Heart right ventricle (tissue), 16 donors: ENCODE measurements at places on chromosomes 5 and 9. TPM values are rescaled to one million over a fixed set of nuclear protein-coding genes. Genes with fewer than 3 reads are reported as not detected.
A peak's percentile ranks its signal among the peaks of the same experiment; 100 is the strongest.

Gene BTNL3
- total RNA-seq, result 0.17 TPM

Gene CTNND2
- total RNA-seq, result 1.1 TPM

Gene CTSV
- total RNA-seq, result not detected

Gene LMAN2
- total RNA-seq, result 56.9 TPM

DNA sequence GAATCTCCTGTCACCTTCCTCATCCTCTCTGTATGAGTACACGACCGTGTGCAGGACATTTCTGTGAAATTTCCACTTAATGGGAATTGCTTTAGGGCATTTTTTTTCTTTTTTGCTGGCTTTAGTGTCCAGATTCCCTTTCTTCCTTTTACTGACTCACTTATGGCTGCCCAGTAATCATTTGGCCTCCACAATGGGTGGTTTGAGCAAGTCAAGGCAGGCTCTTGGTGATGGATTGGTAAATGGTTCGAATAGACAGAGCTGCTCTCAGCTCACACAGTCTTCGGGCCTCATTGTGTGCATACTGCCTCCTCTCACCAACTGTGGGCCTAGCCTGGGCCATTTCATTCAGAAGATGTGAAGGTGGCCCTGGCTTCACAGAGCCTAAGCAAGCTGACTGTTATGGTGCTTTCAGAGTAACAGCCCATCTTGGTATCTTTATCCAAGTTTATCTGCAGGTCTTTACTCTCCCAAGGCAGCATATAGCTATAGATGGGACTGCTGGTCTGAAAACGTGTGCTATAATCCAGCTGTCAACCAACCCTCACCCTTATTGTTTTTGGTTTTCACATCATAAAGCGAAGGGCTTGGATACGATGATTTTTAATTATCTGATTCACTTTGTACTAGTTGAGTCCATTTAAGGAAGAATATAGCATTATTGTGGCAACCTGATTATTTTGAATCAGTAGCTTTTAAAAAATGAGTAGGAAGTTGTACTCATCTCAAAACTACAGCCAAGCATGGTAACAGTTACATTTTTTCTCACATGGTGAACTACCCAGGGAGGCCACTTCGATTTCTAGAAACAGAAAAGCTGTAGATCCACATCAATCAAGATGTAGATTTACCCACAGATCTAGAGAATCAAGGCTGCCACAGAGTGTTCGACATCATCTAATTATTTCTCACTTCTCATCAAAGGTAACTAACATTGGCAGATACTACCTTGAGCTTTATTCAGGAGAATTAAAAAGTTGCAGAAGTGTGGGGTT is 50.4 kb upstream of the CKMT2 start:
- H3K36me3 ChIP-seq, result no peaks in the 10 kb centered on the region
- peaks cover 4% of the 10 kb centered on the region for H3K4me1 ChIP-seq
- no peak overlapping the region for H3K4me3 ChIP-seq
- DNase-seq, result no peak

GRCh38 chr9:136212345-136212950 is 7.5 kb upstream of the LHX3 start:
- no peak overlapping the region for H3K4me3 ChIP-seq
- no peaks in the 10 kb centered on the region for H3K36me3 ChIP-seq
- DNase-seq, result no peak
- H3K27ac ChIP-seq, result no peak overlapping the region
- no peaks in the 10 kb centered on the region for H3K27me3 ChIP-seq

- peaks cover 51% of the 10 kb centered on the region for H3K4me1 ChIP-seq
- H3K36me3 ChIP-seq, result no peaks in the 10 kb centered on the region
- H3K27me3 ChIP-seq, result no peaks in the 10 kb centered on the region
- H3K4me3 ChIP-seq, result no peak overlapping the region
- no peak for DNase-seq
Measured at GRCh38 chr5:15263406-15263805, 236.6 kb upstream of the FBXL7 start.

DNA sequence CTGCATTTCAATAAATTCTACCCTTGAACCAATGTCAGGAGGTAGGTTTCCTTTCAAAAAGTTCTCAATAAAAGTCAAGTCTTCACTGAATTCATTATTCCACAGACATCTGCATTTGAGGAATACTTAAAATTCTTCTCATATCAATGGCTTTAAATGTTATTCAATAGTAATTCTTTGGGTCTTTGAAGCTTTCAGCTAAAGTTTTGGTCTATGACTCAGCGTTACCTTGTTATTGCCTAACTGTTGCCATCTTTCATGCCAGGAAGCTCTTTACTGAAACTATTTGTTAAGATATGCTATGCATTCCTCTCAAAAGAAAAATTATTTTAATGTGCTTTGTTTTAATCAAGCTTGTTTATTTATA is 170.5 kb downstream of the NNT start:
- peaks cover 8% of the 10 kb centered on the region for H3K4me1 ChIP-seq
- no peak for DNase-seq
- H3K27me3 ChIP-seq, result no peaks in the 10 kb centered on the region

- no peak for DNase-seq
- H3K4me3 ChIP-seq, result peak overlapping the region; percentile 93
- peak overlapping the region; percentile 98 for H3K27ac ChIP-seq
- H3K4me1 ChIP-seq, result peaks cover 4% of the 10 kb centered on the region
Measured at GRCh38 chr5:115542651-115543364, 1.8 kb downstream of the FEM1C start.

GRCh38 chr5:10432059-10433008 is 9.3 kb upstream of the ROPN1L start:
- H3K4me1 ChIP-seq, result peaks cover 1% of the 10 kb centered on the region
- H3K36me3 ChIP-seq, result no peaks in the 10 kb centered on the region
- no peaks in the 10 kb centered on the region for H3K27me3 ChIP-seq
- no peak for DNase-seq
- H3K27ac ChIP-seq, result no peak overlapping the region
- H3K4me3 ChIP-seq, result no peak overlapping the region

DNA sequence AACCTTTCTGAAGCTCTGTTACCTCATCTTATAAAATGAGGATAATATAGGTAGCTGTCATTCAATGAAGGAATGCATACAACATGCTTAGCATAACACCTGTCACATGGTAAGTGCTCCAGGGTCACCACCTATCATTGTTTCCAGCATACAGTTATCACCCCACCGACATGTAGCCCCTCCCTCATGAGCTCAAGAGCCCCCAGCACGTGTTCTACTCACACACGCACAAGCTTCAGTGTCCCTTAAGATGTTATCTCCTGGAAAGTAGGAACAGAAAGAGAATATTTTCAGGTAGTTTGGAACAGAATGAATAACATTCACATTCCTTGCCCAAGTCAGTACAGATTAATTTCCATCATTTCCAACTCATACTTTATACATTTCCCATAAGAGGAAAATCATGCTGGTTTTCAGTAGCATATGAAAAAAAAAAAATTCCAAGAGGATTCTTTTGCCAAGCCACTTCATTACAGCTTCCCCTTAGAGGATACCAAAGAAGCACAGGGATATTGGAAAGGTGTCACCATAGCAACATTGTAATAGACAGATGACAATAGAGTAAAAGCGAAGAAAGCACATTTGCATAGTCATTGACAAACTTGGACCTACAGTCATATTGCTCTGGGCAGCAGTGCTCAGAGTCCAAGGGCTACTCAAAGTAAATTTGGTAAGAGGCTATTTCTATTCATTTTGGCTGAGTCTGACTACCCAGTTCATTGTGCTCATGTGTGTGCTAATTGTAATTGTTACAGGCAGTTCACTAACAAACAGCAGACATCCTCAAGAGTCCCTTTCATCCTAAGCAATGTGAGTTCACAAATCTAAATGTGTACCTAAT is 1.5 kb upstream of the MOB3B start:
- no peaks in the 10 kb centered on the region for H3K27me3 ChIP-seq
- H3K4me1 ChIP-seq, result peaks cover 7% of the 10 kb centered on the region
- no peak overlapping the region for H3K4me3 ChIP-seq
- peaks cover 11% of the 10 kb centered on the region for H3K36me3 ChIP-seq
- DNase-seq, result no peak

DNA sequence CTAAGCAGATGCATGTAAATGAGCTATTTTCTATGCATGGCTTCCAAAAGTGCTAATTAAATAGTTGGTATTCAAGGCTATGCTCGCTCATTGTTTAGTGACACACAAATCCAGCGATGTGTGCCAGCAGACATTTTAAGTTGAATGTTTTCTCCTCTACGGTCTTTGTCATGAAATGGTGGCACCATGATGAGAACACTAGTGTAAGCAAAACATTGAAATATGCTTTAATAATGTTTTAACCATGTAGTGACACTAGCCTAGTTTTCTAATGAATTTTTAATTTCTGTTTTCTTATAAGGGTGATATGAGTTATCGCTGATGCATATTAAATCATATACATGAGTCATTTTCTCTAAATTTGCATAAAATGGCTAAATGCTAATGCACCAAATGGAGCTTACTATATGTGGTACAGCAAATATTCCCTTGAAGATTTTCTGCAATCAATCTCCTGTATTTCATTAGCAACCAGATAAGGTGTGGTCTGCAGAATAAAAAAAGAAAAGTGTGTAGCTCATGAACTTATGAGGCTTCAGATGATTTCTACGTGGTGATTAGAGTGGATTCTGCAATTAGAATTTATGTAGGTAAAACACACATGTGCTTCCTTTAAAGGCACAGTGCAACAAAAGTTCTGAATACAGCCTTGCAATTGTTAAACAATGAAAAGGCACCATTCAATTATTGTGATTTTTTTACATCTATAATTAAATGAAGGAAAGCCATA is 226.6 kb downstream of the MEF2C start:
- peaks cover 71% of the 10 kb centered on the region for H3K27me3 ChIP-seq
- H3K27ac ChIP-seq, result no peak overlapping the region
- no peaks in the 10 kb centered on the region for H3K36me3 ChIP-seq
- H3K4me1 ChIP-seq, result peaks cover 9% of the 10 kb centered on the region
- no peak for DNase-seq
